ENCODE measurements at places on chromosomes 12 and 14.

- no peak for DNase-seq
These were observed 747 bp downstream of the HSPB8 start for GRCh38 chr12:119179335-119180021.

DNA sequence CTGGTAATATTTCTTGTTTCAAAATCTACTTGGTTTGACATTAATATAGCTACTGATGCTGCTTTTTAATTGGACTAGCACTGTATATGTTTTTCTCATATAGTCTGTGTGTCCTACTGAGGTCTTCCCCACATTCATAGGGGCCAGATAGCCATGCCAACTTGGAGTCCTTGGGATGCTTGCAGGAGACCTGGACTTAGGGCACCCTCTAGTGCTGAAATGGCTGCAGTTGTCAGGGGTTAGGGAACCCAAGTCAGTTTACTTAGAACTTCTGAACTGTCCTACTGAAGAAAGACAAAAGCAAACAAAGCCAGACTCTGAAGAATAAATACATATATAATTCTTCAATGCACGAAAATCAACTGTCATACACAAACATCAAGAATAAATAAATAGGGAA, 279.9 kb upstream of the SYT1 start:
- no peak for DNase-seq

DNA sequence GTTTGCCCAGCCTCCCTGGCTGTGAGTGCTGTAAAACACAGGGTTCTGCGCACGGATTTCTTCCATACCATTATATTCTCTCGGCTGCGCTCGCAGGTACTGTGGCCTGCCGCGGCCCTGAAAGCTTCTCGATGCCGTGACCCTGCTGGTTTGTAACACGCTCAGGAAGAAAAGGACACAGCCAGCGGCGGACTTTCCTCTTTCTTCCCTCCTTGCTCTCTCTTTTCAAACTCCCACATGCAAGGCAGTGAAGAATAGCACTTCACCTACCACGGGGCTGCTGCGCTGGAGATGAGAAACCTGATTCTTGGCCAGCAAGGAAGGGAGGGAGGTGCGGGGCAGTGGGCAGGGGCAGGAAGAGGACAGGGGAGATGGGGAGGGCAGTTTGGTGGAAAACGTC, 130.2 kb downstream of the RBM19 start:
- no peak for DNase-seq

- no peak for DNase-seq
These were observed 101.9 kb downstream of the SLC5A8 start for GRCh38 chr12:101108130-101108529.

GRCh38 chr12:18057051-18057450, 32.9 kb downstream of the RERGL start:
- DNase-seq, result no peak

- no peak for DNase-seq
These were observed 34.1 kb downstream of the ITGA7 start for GRCh38 chr12:55673638-55674037.

GRCh38 chr12:77064896-77065360, 441 bp downstream of the E2F7 start:
- DNase-seq, result no peak

- no peak for DNase-seq
These were observed 38.7 kb upstream of the ZNF641 start for GRCh38 chr12:48389409-48389808.

GRCh38 chr12:95986635-95987570, 9.2 kb downstream of the HAL start:
- DNase-seq, result no peak

- DNase-seq, result no peak
These were observed 288.4 kb downstream of the GXYLT1 start for GRCh38 chr12:41856228-41856627.

- no peak for DNase-seq
These were observed 46.9 kb downstream of the CYP46A1 start for GRCh38 chr14:99730876-99731546.

DNA sequence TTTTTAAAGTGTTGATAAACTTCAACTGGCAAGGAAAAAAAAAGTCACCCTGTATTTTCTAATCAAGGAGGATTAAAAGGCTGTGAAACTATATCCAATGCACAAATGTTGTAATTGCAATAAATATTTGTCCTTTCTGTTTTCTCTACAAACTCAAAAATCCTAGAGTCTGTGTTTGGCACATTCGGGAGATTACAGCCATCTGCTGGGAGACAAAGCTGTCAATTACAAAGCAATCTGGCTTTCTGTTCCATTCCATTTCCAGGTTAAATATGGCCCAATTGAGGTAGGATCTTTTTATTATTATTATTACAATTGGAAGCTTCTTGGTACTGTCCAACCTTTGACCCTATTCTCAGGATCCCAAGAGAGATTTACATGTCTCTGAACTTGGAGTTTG, 295.9 kb downstream of the DIO2 start:
- no peak for DNase-seq

DNA sequence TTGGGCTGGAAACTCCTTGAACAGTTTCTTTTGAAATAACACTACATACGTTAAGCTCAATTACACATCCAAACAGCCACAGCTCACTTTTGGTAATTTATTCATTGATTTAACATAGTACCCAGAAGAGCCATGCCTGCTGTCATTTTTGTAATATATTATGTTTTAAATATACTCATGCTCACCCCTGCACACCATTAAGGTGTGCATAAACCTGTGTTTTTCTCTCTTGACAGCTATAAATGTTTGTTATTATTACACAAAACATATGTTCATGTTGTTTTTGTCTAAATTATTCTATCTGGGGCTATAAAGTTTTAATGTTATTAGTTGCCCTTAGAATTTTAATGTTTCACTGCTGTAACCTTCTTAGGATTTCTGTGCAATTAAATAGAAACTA, 296.1 kb downstream of the AKAP6 start:
- no peak for DNase-seq

DNA sequence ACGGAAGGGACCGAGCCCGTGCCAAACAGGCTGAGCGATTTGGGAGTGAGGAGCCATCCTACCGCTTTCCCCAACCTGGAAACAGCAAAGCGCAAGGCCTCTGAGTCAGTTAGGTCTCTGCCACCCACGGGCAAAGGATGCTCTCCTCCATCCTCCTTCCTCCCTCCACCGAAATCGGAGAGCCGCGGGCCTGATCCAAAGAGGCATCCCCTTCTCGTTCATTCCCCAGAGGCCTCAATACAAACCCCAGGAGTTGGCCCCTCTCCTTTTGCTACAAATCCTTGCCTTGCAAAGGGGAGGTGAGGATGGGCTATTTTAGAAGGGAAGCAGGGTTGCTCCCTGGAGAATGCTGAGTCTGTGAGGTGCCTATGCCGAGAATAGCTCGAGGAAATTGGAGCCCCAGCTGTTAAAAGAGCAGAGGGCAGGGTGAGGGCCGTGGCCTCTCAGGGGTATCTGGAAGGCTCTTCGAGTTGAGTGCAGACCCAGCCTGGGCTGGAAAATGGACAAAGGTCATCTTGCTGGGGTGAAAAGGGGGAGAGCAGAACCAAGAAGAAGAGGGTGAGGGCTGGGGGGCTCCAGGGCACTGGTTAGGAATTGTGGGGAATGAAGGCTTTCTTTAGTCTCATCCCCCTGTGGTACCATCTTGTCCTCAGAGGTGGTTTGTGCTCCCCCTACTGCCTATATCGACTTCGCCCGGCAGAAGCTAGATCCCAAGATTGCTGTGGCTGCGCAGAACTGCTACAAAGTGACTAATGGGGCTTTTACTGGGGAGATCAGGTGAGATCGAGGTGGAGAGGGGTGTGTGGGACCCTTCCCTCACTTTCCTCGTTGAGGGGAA, 1.1 kb downstream of the TPI1 start:
- DNase-seq, result peak; percentile 59

DNA sequence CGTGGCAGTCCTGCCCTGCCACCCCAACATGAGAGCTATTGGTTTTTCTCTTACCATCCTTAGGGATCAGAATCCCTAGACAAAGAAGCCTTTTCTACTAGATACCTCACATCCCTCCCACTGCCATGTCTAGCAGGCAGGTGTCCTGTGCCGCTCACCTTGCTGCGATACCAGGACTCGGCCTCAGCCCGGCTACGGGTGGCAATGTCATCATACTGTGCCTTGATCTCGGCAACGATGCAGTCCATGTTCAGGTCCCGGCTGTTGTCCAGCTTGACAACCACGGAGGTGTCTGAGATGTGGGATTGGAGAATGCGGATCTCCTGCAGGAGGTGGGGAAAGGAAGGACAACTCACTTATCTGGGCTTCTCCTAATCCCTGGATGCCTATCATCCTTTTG, 4.5 kb downstream of the KRT83 start:
- no peak for DNase-seq

DNA sequence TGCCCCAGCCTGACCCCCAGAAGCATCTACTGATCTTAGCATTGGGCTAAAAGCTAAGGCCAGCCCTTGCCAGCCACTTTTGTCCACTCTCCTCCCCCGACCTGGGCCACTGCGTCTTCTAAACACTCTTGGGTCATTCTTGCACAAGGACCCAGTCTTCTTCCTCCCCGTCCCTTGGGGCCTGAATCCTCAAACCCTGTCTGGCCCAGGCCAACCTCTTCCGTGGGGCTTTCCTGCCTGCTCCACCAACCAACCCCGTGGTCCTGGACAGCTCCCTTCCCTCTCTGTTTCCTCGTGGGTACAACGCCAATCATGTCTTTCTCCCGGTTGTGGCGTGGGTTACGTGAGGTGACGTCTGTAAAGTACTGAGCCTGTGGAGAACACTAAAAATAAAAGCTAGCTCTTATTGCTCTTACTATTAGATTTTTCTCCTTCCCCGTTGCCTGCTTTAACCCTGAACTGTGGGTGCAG, 21.5 kb downstream of the FAM222A start:
- DNase-seq, result no peak

DNA sequence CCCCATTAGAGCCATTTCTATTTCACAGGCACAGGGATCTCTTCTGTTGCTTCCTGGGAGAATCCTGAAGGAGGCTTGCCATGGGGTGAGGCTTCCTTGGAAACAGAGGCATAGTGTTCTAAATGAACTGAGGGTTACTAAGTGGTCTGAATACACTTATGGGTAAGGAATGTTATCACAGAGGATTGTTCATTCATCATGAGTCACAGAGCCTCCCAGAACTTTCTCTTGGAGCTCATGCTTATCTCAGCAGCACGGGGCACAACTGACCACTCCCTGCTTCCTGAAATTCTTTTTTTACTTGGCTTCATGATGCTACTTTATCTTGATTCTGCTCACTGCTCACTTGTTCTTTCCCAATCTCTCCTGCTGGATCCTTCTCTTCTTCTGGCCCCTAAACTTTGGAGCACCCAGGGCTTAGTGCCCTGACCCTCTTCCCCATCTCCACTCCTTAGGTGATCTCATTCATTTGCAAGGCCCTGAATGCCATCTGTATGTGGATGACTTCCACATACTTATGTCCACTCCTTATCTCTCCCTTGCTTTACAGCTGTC, 57.9 kb downstream of the ANO6 start:
- DNase-seq, result no peak

GRCh38 chr12:110349096-110349495, 54.4 kb downstream of the ANAPC7 start:
- DNase-seq, result no peak

DNA sequence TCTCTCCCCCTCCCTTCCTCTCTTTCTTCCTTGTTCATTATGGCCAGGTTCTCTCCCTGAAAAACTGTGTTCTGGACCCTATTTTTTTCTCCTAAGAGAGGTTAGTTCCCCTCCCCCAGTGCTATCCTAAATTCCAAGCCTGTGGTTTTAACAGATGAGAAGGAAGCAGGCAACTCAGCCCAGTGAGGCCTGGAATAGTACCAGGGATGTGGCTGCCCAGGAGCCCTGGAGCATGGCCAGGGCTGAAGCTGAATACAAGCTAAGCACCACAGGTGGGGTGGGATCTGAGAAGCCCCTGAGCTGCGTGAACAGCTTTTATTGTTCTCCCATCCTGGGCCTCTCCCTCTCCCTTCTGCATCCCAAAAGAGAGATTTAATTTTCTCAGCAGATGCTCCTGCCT, 1581.3 kb upstream of the TMEM132C start:
- no peak for DNase-seq

- no peak for DNase-seq
These were observed 24.6 kb upstream of the NUDT14 start for GRCh38 chr14:105205673-105206208.

DNA sequence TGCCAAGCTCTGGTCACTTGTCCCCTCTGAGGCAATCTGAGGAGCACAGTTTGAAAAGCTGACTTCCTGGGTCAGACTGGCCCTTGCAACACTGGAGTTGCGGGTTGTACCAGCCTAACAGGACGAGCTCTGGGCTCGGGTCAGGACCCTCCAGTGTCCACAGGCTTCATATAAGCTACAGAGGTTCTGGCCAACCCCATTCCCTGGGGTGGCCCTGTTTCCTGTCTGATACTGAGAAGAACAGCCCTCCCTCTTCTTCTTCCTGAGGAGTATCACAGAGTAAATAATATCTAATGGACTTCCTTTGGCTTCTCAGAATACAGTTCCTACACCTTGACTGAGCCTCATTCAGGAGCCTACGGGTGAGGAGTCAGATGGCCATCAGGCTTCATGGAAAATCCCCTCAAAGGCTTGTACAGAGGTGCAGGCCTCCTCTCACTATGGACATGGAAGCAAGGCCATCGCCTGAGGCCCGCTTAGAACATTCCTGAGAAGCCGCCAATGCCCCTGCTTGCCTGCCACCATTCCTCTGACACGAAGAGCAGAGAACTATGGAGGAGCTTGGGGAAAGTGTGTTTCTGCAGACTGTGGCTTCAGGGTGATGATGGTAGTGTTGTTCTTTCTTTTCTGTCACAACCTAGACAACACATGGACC, 28.5 kb upstream of the ANO2 start:
- no peak for DNase-seq

Measured in putamen (tissue), 1 donor.